ENCODE measurements at places on chromosomes 12 and 14.

- no peak for DNase-seq
Measured at GRCh38 chr14:23636317-23637211, at the start of gene DHRS2. Gene DHRS2 (plus strand): TSS chr14:23636364. CDS start chr14:23638865, 2,501 bp downstream.

- DNase-seq: no peak
Measured at GRCh38 chr12:2960390-2960956, 1.3 kb downstream of the TEAD4 start.

GRCh38 chr12:101647711-101648110, 49.7 kb upstream of the CHPT1 start:
- DNase-seq: no peak

DNA sequence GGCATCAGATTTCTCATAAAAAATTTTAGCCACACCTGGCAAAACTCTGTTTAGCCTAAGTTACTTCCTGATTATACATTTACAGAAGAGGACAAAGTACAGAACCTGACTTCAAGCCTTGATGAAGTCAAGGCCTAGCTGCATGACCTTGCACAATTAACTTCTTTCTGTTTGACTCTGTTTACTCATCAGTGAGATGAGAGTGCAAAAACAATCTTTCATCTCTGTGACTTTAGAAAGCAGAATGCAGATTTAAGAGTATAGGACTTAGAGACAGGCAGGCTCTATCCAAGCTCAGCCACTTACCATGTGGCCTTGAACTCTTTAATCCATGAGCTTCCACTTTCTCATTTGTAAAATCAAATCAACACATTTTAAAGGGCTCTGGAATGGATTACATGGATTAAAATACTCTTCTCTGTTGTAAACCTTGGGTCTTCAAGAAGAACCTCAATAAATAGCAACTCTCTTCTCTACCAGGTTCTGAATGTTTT, 1178.9 kb downstream of the FLRT2 start:
- DNase-seq: no peak

DNA sequence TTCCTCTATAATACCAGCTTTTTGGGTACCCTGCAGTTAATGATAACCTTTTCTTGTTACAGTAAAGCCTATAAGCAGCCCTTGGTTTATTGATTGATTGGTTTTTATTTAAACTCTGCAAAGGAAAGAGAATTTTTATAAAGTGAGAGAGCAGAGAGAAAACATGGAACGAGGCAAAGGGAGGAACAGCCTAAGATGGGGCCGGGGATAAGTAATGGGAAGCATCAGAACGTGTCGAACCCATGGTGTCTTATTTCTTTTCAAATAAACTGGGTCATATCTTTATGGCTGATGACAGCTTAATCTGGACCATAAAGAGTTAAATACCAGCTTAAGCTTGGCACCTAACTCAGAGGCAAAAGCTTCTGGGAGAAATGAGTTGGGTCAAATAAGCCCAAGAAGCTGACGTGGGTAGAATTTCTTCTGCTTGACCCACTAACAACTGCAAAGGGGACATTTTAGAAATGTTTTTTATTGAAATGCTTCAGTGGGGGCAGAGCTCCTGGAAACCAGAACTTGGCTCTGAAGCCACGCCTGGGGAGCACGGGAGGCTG, 12.0 kb upstream of the C14orf93 start:
- DNase-seq: no peak

- no peak for DNase-seq
Measured at GRCh38 chr12:82474181-82474797, 116.0 kb downstream of the METTL25 start.

GRCh38 chr14:51072976-51073375, 21.9 kb downstream of the TRIM9 start:
- DNase-seq: no peak

DNA sequence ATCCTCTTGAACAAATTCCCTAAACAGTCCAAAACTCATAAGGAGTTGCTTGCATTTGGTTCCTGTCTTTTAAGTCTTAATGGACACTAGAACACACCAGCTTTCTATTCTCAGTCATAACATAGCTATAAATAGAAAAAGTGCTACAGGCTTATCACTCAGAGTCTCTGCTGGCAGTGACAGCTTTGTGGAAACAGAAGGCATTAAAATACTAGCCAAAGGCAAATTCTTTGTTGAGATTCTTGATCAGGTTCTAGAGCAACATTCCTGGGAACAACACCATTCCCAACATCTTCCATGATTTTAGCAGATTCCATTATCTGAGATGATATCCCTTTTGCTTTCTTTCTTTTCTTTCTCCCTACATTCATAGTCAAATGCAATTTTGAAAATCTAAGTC, 207.7 kb upstream of the PLEKHG7 start:
- no peak for DNase-seq

- DNase-seq: no peak
Measured at GRCh38 chr12:61891632-61892031, 368.6 kb upstream of the USP15 start.

DNA sequence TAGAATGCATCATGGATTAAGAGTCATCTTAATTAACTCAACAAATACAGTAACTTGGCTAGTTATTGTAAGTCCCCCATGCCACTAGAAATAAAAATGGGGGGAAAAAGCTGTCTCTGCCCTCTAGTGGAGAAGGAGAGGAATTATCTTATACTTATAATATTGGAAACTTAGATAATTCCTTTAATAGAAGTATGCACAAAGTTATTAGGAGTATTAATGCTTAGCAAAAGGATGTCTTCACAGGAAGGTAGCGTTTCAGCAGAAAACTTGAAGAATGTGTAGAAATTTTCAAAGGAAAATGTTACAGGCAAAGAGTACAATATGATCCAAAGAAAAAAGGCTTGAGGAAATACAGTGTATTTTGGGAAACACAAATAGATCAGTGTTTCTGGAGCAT, 19.8 kb downstream of the OR5AU1 start:
- no peak for DNase-seq

- no peak for DNase-seq
Measured at GRCh38 chr12:5188472-5188871, 144.8 kb downstream of the KCNA5 start.

DNA sequence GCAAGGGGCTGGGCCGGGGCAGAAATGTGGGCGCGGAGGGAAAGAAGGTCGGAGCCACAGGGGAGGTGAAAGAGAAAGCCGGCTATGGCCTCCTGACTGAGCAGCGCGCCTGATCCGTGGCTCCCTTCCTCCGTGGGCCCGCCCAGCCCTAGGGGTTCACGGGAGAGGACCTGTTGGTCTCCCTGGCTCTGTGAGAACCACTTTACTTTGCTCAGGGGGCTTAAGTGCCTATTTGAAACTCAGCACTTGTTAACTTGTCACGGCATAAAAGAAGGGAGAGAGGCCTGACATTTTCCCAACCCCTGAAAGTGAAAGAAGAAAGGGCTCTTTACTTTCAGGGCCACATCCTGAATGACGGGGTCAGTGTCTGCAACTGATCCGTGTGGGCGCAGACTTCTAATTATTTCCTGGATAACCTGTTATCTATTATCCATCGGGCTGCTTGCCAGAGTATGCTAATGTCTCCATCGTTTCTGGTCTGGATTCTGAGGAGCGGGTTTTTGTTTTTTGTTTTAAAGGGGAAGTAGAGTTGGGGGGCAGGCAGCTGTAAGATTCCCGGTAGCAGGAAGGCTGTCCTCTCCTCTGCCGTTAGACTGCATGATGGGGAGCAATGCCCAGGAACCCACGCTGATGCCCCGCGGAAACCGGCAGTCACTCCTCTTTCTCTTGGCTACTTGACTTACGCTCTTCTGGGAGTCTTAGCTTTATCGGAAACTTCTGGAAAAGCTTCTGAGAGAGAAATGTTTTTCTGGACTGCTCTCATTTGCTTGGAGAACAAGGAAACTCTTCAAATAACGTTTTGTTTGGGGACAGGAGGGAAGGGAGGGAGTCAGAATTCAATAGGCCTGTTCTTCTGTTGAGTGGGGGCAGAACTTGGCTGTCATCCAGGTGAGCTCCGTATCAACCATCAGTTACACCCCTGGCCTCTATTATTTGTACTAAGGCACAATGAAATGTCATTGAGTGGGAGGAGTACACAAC, 127.7 kb upstream of the MAX start:
- no peak for DNase-seq

GRCh38 chr12:18863769-18864500, 126.0 kb downstream of the CAPZA3 start:
- DNase-seq: no peak

DNA sequence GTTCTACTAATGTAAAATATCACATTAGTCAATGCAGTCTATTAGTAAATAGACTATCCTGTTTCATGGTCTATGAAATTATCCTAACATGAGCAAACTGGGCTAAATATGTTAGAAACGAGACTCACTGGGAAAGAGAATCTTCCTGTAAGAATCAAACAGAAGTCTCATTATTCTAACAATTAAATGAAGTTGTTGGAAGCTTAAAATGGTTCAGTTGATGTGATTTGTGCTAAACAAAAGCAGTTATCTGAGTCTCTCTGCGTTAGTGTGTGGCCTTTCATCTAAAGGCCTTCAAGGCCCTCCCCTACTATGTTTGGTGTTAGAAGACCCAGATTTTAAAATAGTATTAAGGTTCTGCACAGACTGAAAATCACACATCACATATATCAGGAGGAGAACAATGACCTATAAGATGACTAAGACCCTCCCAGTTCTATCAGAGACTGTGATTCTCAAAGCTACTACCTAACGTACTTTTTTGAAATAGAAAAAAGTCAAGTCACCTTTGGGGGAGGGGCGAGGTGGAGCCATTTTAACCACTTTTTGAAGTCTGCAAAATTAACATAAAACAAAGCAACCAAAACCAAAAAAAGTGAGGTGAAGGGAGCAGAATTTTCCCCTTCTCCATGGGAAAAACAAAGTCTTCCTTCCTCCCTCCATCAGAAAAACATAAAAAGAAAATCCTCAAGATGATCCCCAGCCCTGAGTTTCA, 82.3 kb downstream of the DENND5B start:
- DNase-seq: no peak

GRCh38 chr14:97029800-97030199, 232.6 kb downstream of the VRK1 start:
- DNase-seq: no peak

DNA sequence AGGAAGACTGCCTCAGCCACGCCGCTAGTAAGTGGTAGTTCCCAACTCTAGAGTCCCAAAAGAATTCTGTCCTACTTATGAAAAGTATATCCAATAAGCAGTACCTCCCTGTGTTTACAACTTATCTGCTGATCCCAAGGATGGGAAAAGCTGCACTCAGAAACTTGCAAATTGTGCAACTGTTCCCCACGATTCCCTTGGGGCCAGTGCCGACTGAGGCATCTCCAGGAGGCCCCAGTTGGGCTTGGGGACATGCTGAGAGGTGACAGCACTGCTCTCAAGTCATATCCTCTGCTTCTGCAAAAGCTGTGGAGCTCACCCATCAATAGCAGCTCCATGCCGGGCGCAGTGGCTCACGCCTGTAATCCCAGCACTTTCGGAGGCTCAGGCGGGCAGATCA, 23.7 kb downstream of the SPRING1 start:
- no peak for DNase-seq

DNA sequence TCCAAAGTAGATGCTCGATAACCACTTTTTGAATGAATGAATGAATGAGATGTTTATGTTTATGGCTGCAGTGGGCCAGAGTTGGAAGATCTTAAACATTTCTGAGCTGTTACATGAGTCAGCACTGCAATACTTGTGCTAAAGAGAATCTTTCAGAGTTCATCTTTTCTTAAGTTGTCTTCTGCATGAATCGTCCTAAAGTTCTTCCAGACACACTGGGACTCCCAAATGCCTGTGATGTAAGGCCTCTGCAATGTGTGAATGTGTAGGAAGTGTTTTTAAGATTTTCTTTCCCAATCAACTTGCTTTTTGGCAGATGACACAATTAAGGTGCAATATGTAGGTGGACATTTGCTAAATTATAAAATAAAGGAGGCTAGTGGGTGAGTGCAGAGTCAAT, 50.3 kb upstream of the TRIM9 start:
- no peak for DNase-seq

GRCh38 chr14:45651890-45652289, 398.9 kb upstream of the MIS18BP1 start:
- no peak for DNase-seq
